ENCODE measurements at places on chromosomes 5 and 9.

DNA sequence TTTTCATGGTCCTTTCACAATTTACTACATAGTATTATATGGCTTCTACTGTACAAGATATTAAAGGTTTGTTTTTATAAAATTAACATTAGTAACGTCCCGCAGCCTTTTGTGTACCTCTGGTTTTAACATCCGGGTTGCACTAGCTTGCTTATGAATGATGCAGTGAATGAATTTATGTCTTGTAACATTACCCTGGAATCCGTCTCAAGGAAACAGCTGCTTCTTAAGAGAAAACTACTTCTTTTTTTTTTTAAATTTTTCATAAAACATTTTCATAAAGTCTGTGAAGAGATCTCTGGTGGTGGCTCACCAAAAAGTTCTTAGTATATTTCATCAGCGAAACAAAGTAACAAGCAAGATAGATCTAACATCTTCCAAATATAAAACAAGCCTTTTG is 23.6 kb downstream of the MARCHF3 start:
- DNase-seq: no peak

DNA sequence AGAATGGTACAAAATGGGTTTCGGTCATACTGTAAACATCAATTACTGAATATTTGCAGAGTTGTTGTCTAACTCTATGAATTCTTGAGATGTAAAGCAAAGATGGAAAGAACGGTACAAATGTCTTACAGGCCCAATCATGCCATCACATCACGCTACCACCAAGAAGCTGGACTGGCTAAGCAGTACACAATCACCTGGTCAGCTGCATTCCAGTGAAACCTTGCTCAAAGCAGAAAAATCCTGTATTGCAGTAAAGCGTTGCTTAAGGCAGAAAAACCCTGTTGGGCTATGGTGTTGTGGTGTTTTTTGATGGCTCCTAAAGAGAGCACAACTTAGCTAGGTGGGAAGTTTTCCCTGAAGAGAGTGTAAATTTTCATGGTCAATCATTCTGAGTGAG is 112.6 kb upstream of the RASA1 start:
- no peak for DNase-seq

DNA sequence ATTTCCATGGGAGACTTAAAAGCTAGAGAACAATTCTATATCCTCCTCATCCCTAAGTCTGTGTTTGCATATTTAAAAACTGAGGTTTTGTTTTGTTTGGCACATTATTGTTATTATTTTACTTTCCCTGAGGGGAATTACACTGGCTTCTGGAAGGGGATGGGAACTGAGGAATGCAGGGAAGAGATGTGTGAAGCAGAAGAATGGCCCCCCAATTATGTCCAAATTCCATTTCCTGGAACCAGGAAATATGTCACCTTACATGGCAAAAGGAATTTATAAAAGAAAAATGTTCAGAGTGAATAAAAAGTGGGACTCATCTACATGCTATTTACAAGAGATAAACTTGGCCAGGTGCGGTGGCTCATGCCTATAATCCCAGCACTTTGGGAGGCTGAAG is 129.8 kb downstream of the MARCHF11 start:
- no peak for DNase-seq

DNA sequence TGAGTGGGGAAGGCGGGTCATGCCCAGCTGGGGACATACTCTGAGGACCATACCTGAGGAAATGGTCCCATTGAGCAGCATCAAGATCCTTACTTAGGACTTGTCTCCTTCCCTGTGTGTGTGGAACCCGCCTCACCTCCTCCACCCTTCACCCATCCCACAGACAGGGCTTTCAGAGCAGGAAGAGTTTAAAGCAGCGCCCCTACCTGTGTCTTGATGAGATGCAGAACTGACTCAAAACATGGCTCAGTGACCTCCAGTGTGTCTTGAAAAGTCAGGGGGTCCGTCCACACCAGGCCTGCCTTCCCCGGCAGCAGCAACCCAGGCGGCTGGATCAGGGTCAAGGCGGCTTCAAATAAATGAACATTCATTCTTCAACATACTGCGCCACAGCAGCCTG is 38.4 kb downstream of the PLAC8L1 start:
- DNase-seq: no peak

- no peak for DNase-seq
Measured at GRCh38 chr5:172282272-172283019, 1.1 kb downstream of the UBTD2 start.

DNA sequence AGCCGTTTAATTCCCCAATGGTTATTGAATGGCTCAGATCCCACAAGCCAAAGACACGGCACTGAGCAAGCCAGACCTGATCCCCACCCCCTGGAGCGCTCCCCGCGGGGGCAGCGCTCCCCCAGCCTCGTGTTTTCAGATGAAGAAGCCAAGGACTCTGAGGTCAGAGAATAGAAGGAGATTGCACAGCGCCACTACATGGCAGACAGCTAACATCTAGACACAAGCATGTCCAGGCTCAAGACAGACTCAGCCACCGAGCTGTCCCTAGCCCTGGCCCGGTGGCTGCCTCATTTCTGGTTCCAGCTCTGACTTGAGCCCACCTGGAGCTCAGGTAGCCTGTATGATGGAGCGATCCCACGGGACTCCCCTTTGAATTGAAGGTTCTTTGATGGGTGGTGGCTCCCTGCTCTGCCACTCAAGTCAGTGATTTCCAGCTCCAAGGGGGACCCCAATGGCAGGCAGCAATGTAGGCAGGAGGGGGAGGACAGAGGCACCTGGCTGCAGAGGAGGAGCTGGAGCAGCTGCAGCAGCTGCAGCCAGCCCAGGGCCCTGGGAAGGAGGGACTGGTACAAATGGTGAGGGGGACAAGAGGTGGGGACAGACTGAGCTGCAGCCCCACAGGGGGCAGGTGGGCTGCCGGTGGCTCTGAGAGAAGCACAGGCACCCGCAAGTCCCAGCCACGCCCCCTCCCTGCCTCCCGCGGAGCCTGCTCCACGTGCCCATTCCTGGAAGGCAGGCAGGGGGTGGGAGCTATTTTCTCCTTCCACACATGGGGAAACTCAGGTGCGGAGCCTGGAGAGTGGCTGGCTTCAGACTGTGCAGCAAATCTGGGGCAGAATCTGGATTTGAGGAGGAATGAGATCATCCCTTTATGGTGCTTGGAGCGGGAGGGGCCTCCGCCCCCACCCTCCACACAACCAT is 40.2 kb downstream of the NTNG2 start:
- DNase-seq: no peak

DNA sequence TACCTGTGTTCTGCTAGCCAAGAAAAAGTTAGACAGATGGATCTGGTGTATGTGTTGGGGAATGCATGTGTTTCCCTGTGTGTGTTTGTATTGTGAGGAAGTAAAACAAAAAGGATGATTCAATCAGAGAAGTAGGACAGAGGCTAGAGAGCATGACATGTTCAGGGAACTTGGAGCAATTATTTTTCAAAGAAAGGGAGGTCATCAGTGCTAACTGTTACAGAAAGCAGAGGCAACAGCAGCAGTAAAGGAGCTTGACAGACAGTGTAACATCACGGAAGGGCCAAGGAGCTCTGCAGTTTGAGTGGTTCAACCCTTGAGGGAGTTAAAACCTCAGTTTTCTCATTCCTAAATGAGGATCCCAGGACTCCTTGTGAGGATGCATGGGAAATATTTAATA is 13.2 kb downstream of the SPINK1 start:
- no peak for DNase-seq

- DNase-seq: no peak
Measured at GRCh38 chr9:132937463-132937901, 6.9 kb downstream of the TSC1 start.
